ENCODE measurements at places on chromosomes 11 and 22.

- no peak for DNase-seq
Observed at GRCh38 chr11:103800406-103801114, 235.9 kb upstream of the DDI1 start.

DNA sequence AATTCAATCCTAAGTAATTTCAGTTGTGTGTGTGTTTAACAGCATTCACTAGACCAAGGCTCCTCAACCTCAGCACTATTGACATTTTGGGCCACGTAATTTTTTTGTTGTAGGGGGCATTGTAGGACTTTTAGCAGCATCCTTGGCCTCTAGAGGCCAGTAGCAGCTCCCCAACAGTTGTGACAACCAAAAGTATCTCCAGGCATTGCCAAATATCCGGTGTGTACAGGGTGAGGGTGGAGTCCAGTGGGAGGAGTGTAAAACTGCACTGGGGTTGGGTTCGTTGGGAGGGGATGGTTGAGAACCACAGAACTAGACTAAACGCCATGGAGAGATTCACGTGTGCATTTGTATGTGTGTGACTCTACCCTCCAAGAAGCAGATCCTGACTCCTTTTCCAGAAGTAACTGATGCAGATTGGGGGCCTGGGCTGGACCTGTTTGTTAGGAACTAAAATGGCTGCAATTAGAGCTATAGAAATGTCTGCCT is 5.9 kb upstream of the PHF21A start:
- peak; percentile 43 for DNase-seq

GRCh38 chr11:11963842-11964773 is 44.3 kb downstream of the DKK3 start:
- DNase-seq: peak; percentile 27

GRCh38 chr11:121553806-121554205 is 101.0 kb upstream of the SORL1-AS1 start:
- no peak for DNase-seq

- no peak for DNase-seq
Observed at GRCh38 chr11:21460082-21460481, 732.8 kb upstream of the ANO5 start.
